Stimulated activated CD4-positive, alpha-beta T cell treated with anti-CD3 and anti-CD28 coated beads, Interleukin-1b, Interleukin-23, amount 100 ng/mL, for 48 hours (primary cell): ENCODE measurements at places on chromosomes 1 and 21.
A peak's percentile ranks its signal among the peaks of the same experiment; 100 is the strongest.

DNA sequence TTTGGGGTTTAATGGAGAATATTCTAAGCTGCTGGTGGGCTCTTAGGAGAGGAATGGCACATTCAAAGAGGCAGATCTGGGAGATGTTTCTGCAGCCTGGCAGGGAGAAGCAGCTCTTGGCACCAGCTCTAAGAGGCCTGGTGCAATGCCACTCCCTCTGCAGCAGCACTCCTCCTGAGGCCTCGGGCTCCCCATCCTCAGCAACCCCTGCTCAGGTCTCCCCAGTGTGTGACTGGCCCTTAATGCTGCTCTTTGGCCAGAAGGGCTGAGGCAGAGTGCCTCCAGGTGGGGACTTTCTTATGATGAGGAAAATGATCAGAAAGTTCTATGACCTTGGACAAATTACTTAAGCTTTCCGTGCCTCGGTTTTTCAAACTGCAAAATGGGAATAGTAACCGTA lies 55.5 kb downstream of the MAB21L3 start:
- no peak for DNase-seq

DNA sequence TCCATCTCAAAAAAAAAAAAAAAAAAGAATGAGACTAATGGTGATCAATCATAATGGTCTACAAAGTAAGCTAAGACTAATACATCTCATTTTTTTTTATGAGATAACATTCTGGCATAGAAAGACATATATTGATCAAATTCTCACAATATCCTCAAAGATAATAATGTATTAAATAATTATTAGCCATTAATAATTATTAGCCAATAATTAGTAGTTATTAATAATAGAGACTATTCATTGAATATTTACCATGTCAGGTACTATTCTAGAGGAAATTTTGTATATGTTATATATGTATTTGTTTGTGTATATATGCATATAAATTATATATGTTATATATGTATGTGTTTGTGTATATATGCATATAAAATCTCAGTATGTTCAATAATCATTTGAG lies 137.7 kb upstream of the PTBP2 start:
- DNase-seq: no peak

GRCh38 chr1:91091812-91092211 lies 70.0 kb upstream of the ZNF644 start:
- DNase-seq: no peak

DNA sequence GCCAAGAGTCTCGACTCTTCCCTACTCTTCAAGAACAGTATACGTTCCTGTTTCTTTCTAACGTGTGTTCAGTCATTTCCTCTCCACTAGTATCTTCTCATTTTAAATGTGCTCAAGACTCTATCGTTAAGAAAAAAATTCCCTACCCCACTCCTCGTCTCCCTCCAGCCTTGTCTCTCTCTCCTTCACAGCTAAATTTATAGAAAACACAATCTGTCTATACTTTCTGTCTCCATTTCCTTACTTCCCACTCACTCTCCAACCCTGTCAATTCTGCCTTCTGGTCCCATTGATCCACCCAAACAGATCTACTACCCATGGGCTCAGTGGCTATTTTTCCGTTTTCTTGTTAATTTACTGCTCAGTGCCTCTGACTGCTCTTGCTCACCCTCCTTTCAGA lies 75.3 kb downstream of the CSMD2 start:
- DNase-seq: no peak

GRCh38 chr1:47411436-47411835 lies 4.6 kb upstream of the FOXE3 start:
- DNase-seq: no peak

GRCh38 chr1:248852481-248853405 lies 6.1 kb downstream of the ZNF692 start:
- no peak for DNase-seq

- DNase-seq: peak; percentile 72
Observed at GRCh38 chr21:34968414-34969333, 80.4 kb downstream of the RUNX1 start.
